ENCODE measurements at places on chromosomes 2 and 18.

- DNase-seq: no peak
Observed at GRCh38 chr18:28287146-28287545, 110.2 kb upstream of the CDH2 start.

GRCh38 chr2:108932736-108933332 lies 56.2 kb downstream of the EDAR start:
- no peak for DNase-seq

DNA sequence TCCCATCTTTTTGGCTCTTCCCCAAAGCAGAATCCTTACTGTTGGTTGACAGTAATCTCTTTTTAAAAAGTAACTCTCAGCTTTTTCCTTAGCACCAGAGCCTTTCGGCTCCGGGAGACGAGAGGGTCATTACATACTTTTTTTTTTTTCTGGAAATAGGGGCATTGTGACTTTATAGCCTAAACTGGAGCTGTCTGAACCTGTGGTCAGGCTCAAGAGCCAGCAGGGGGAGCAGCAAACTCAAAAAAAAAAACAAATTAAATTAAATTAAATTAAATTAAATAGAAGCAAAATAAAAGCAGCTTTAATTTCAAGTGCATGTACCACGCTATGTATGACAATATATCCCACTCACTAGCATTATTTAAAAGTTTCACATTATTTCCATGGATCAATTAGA lies 156.6 kb downstream of the DTNA start:
- DNase-seq: no peak

- no peak for DNase-seq
Observed at GRCh38 chr2:153055182-153055581, 336.8 kb downstream of the ARL6IP6 start.

GRCh38 chr18:47113796-47114540 lies 36.3 kb downstream of the HDHD2 start:
- DNase-seq: no peak

DNA sequence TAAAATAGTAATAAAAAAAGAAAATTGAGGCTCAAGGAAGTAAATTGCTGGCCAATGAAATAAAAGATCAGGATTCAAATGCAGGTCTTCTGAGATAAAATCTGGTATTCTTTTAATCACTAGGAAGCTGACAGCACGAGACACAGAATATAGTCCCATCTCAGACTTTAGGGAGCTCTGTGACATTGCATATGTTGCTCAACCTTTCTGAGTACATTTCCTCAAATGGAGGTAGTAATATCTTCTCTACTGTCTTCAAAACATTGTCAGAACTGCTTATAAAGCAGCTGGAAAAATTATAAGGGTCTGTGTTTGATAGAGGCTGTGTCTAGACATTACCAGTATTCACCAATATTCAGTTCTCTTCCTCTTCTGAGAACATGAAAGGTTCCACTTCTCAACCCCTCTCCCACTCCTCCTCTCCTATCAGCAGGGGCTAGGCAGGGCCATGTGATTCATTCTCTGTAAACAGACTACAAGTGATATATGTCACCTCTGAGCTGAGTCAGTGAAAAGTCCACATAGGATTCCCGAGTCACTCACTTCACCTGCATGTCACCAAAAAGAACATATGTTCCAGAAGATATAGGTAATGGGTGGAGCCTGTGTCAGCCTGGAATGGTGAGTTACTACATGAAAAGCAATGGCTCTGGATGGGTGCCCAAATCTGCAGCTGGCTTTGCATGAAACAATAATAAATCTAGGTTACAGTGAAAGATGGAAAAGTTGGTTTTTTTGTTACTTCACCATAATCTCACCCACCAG lies 7.1 kb downstream of the KCNE4 start:
- DNase-seq: no peak
